GM23248 (cell line): ENCODE measurements at places on chromosomes 3 and 15. TPM values are rescaled to one million over a fixed set of nuclear protein-coding genes. Genes with fewer than 3 reads are reported as not detected.

DNA sequence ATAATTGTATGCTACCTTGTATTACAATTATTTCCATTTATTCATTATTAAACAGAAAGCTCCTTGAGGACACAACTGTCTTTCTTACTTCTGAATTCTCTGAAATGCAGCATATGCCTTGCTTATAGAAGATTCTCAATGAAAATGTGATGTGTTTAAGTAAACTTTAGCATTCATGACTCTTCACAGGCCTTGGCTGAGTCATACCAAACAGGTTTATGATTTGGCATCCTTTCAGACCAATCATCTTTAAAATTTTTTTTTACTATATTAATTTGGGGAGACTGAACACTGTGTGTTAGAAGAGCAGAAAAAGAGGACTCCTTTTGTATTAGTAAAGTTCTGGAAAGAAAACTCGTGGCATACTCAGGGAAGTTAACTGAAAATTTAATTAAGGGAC lies 6.4 kb upstream of the GALK2 start:
- peak; percentile 26 for DNase-seq

DNA sequence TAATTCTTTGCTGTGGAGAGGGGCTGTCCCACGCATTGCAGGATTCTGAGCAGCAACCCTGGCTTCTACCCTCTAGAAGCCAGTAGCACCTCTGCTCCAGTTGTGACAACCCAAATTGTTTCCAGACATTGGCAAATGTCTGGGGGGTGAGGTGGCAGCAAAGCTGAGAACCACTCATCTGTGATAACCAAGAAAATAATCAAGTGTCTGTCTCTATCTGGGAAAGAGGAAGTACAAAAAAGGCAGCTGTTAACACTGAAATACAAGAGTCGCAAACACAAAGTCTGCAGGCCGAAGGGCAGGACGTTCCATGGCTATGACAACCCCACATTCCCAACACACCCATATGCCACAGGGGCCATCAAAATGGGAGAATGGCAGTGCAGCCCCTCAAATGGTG lies 42.2 kb upstream of the GNB5 start:
- DNase-seq = peak; percentile 57

DNA sequence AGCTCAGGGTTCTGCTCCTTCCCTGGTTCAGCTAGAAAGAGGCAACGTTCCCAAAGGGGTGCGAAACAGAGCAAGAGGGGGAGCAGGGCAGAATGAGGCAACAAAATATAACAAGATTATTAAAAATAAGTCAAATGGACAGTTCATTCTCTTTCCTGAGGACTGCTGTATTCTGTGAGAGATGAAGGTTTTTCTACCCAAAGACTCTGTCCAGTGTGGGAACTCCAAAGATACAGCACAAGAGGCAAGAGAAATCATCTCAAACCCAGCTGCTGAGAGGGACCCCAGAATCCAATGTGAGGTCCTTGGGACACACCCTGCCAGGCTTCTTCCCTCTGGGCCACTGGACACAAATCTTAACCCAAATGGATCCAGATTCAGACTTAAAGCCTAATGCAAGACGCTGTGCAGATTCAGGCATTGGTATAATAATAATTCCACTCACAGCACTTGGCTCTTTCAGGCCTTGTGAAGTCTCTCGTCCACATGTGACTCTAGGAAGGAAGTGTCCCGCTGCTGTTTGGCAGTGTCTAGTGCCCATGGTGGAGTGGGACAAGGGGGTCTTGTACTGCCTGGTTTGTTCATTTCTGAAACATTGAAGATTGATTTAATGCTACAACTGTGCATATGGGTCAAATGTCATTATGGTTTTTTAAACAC lies 14.5 kb upstream of the ARHGAP31 start:
- no peak for DNase-seq

- no peak for DNase-seq
Observed at GRCh38 chr3:71625676-71626075, 42.1 kb upstream of the FOXP1 start.

DNA sequence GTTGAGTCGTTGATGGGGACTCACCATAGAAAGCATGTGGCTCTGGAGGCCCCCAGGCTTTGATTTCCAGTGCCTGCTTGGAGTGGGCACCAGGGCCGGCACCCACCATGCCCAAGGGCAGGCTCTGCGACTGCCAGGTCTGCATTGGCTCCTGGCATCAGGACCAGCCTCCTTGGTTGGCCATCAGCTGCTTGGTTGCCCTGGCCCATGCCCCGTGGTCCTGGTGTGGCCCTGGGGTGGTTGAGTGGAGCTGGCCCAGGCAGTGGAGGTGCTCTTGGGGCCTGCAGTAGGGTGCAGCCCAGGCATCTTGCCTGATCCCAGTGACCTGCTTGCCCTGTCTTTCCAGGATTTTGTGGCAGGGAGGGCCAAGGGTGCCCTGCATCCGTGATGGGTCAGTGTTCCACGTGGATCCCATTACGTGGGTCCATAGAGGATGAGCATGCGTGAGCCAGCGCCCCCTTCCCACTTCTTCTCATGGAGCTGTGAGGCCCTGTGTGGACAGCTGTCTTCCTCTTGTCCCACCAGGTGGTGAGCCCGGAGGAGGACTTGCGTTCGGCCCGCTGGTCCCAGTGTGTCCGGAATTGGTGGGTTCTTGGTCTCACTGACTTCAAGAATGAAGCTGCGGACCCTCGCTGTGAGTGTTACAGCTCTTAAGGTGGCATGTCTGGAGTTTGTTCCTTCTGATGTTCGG lies 187.0 kb downstream of the UBE3A start:
- no peak for DNase-seq

- peak; percentile 69 for DNase-seq
Observed at GRCh38 chr3:117510396-117510795, 800.8 kb downstream of the TUSC7 start.

DNA sequence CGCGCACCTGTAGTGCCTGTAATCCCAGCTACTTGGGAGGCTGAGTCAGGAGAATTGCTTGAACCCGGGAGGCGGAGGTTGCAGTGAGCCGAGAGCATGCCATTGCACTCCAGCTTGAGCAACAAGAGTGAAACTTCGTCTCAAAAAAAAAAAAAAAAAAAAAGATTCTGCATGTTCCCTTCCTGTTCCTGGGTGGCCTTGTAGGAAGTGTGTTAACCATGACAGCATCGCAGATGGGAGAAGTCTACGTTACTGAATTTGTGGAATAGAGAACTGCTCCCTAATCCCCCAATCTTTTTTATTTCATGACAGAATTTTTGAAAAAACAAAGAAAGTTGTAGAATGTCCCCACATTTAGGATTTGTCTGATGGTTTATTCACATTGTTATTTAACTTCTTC lies 45.4 kb downstream of the FOXL2 start:
- DNase-seq = no peak

- peak; percentile 92 for DNase-seq
Observed at GRCh38 chr15:76163457-76164295, 103.9 kb downstream of the TMEM266 start.

The CACNA1D gene
- total RNA-seq = not detected in 2 replicates

The CILP gene
- under 0.01 and 0.11 TPM in 2 replicates for total RNA-seq

The IGDCC3 gene
- total RNA-seq = 0.13 TPM in 1 of 2 replicates, not detected in the other

The CFAP100 gene
- not detected in 2 replicates for total RNA-seq
